ENCODE measurements at places on chromosomes 6 and 20. TPM values are rescaled to one million over a fixed set of nuclear protein-coding genes. Genes with fewer than 3 reads are reported as not detected.

The TRIM31 gene
- 27.5 TPM for polyA plus RNA-seq

The SLC22A2 gene
- polyA plus RNA-seq, result not detected

The COL10A1 gene
- polyA plus RNA-seq, result not detected

The SOX4 gene
- 23.4 TPM for polyA plus RNA-seq

The GFOD1 gene
- 1.1 TPM for polyA plus RNA-seq

The PNLDC1 gene
- polyA plus RNA-seq, result not detected

The C6orf15 gene
- not detected for polyA plus RNA-seq

The ANGPT4 gene
- polyA plus RNA-seq, result not detected

The GPR63 gene
- 0.27 TPM for polyA plus RNA-seq

The LBP gene
- polyA plus RNA-seq, result not detected

The TEAD3 gene
- polyA plus RNA-seq, result 20.1 TPM

The FNDC11 gene
- not detected for polyA plus RNA-seq

The ID4 gene
- polyA plus RNA-seq, result 10.1 TPM

The OR2B6 gene
- polyA plus RNA-seq, result 0.12 TPM

The ZHX3 gene
- polyA plus RNA-seq, result 12.5 TPM

Data from small intestine (tissue), 16 donors.